Omental fat pad (tissue), 4 donors: ENCODE measurements at places on chromosomes 1 and 21. TPM values are rescaled to one million over a fixed set of nuclear protein-coding genes. Genes with fewer than 3 reads are reported as not detected.

PACC1 gene
- 3.4 TPM for total RNA-seq

OR2L8 gene
- total RNA-seq = not detected

BTBD19 gene
- total RNA-seq = 29.8 TPM

TFB2M gene
- 7.7 TPM for total RNA-seq
